ENCODE measurements at places on chromosomes 2 and 18.
A peak's percentile ranks its signal among the peaks of the same experiment; 100 is the strongest.

DNA sequence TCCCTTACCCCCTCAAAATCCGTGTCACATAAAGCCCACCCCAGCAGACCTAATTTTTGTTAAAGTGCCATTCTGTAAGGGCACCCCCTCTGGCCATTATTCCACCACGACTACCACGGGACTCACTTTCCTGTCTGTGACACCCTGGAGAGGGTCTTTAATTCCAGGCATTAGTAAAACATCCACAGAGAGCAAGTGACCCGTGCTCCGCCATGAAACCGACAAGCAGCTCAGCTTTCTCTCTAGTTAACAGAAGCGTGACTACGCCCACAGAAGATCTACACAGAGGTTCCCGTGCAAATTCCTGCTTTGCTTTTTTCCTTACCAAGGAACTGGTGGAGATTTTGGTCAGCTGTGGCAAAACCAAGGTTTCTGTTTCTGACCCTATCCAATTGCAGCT lies 4.4 kb downstream of the SIGLEC15 start:
- DNase-seq: no peak

- DNase-seq: no peak
These were observed 45.7 kb downstream of the ICOS start for GRCh38 chr2:203982276-203982675.

DNA sequence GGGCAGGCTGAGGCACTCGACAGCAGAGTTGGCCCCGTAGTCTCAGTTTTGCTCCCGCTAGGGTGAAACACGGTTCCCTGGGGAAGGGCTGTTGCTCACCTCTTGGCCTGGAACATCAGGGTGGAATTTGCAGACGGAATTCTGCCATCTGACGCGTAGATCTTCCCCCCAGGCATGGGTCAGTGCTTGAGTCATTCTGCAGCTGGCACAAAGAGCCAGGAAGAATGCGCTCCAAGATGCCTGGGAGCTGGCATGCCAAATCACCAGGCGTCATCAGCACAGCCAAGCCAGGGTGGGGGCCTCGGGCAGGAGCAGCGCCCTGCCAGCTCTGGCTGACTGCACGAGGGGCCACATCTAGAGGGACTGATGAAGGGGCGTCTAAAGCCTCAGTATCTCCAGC lies 42.7 kb downstream of the ODC1 start:
- DNase-seq: peak; percentile 82

DNA sequence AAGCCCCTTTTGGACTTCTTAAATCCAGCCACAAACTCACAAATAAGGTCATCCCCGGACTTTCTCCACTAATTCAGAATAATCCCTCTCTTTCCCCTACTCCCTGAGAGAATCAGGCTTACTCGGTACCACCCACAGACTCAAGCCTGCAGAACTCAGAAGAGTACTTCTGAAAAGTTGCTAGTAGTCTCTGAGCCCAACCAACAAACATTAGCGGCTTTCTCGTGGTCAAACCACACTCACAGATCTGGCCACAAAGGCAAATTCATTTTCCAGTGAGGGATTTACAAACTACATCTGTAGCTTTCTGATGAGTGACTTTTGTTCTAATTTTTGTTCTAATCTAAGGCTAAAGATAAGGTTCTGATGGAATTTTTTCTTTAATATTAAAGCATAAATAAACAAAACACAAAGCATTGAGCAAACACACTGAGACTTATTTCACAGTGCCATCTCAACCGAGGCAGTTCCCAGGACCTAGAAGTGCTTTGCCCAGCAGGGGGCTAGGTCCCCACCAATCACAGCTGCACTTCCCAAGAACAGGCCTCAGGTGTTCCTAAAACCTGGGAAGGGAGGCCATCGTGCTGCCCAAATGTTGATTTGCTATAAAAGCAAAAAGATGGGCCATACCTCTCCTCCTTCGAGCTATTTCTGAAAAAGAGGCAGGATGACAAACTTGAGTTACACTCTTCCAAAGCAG lies 110.7 kb downstream of the COLEC12 start:
- DNase-seq: peak; percentile 64

DNA sequence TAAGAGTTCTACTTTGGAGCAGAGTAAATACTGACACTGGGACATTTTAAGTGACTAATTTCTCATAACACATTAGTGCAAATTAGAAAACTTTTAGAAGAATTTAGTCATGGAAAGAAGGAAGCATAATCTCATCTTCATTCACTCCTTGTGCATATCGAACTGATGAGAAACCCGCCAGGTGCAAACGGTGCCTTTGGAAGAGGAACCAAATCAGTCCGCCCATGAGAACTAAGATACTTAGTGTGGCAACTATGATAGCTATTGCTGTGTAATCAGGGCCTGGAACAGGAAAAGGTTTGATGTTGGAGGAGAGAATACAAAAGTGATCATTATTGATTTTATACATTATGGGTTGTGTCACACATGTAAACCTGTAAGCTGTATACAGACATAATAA lies 6.9 kb upstream of the CD302 start:
- no peak for DNase-seq

All from femur (tissue), 1 donor.